ENCODE measurements at places on chromosomes 5 and 9. TPM values are rescaled to one million over a fixed set of nuclear protein-coding genes. Genes with fewer than 3 reads are reported as not detected.
A peak's percentile ranks its signal among the peaks of the same experiment; 100 is the strongest.

DNA sequence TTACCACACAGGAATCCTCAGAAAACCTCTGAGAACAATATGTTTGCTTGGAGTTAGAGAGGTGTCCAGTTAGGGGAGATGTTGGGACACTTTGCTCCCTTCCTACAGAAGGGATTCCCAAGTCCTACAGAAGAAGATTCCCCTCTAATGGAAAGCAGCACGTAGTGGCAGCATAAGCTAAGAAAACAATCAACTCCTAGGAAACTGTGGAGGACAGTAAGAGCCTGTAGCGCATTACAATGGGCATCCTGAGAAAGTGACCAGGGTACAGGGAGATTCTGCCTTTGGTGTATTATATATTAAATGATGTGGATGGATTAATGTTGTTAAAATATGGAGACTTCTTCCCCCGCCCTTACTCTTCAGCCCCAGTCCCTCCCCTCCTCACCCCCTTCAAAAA is 13.9 kb upstream of the RIC1 start:
- no peak for DNase-seq

DNA sequence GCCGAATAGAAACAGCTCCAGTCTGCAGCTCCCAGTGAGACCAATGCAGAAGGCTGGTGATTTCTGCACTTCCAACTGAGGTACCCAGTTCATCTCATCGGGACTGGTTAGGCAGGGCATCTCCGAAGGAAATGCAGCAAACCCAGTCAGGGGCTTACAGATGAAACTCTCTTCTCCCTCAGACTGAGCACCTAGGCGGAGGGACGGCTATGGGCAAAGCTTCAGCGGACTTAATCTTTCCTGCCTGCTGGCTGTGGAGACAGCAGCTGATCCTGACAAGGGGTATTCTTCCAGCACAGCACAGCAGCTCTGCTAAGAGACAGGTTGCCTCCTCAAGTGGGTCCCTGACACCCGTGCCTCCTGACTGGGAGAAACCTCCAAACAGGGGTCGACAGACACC is 330.9 kb downstream of the DNAH5 start:
- no peak for DNase-seq

DNA sequence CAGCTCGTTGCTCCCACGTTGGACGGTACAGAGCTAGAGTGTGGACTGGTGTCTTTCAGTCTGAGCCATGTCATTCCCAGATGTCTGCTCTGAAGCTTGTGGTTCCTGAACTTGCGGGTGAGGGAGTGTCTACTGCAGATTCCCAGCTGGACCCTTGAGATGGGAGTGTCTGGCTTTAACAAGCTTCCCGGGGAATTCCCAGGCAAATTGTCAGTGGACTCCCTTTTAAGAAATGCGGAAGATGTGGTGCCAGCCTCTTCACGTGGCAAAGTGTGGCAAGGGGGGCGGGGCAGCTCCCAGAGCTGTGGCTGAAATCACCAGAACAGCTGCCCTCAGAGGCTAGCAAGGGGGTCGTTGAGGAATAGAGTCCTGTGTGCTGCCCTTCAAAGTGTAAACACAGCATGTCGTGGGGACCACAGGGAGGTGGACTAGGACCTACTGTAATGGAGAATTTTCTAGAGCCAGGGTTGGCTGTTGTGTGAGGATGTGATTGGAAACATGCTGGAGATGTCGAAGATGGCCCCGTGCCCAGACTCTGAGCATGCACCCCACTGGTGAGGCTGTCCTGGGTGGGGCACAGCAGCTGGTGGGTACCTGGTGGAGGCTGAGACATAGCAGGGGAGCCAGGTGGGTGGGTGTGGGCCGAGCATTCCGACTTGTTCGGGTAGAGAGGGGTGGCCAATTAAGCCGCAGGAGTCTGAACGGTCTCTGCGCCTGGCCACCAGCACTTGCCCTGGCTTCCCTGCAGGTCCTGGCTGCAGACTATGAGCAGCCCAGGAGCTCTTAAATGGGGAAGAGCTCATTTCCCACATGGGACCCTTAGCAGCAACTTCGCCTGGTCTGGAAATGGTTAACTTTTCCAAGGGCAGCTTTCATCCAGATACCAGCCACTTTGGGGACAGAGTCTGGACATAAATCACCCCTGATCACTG is 37.4 kb downstream of the PRRX2 start:
- peak; percentile 55 for DNase-seq

The SELENOP gene
- 827 TPM for polyA plus RNA-seq

DNA sequence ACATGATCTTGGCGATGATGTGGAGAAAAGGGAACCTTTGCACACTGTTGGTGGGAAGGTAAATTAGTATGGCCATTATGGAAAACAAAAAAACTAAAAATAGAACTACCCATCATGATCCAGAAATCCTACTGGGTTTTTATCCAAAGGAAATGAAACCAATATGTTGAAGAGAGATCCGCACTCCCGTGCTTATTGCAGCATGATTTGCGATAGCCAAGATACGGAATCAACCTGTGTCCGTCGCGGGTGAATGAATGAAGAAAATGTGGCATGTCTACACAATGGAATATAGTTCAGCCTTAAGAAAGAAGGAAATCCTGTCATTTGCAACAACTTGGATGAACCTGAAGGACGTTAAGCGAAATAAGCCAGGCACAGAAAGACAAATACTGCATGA is 84.5 kb downstream of the TTLL11 start:
- DNase-seq: no peak

GRCh38 chr5:76269932-76270610 is 133.0 kb upstream of the IQGAP2 start:
- DNase-seq: no peak

DNA sequence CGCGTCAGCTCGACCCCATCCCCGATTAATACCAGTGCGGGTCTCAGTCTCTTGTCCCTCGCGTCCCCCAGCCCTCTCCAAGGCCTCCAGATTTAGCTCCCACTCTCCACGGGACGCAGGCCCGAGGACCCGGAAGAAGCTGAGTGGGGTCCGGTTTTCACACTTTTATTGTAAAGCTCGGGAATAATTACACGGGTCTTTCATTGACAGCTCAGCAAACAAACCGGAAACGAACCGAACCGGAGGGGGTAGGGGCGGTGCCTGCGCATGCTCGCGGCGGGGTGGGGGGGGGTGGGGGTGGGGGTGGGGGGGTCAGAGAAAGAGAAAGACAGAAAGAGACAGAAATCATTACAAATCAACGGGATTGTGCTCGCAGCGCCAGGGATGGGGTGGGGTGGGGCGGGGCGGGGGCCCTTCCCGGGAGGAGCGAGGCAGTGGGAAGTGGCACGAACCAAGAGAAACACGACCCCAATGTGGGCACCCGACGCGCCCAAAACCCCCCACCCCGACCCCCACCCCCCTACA is 27.9 kb downstream of the PCDH1 start:
- peak; percentile 58 for DNase-seq

DNA sequence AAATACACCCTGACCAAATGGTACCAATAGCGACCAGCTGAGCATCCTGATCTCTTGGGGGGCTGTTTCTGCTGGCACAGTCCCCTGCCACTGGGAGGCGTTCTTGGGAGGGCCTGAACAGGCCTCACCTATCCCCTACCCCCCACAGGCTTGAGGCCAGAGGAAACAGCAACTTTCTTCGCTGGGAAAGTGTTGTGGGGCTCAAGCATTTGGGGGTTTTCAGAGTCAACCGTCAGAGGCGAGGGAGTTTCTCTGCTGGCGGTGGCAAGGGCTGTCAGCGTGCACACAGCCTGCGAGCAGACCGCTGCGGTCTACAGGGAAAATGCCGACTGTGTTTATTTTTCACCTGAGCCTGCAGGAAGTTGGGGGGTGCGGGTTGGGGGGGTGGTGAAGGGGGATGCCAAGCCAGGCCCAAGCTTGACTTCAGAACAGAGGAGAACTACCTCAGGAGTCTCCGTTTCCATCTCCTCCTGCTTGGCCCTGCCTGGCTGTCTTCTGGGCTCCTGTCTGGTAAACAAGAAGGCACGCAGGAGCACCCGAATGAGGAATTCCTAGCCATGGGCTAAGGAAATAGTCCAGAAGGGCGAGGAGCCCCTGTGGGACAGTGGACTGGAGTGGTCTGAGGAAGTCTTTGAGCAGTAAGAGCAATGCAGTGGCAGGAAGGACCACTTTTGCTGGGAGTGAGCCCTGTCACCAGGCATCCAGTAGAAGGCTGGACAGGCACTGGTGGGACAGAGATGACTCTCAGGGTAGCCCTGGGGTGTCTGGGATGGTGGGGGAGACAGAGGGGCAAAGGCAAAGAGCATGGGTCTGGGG is 18.1 kb downstream of the TCF7 start:
- DNase-seq: no peak

DNA sequence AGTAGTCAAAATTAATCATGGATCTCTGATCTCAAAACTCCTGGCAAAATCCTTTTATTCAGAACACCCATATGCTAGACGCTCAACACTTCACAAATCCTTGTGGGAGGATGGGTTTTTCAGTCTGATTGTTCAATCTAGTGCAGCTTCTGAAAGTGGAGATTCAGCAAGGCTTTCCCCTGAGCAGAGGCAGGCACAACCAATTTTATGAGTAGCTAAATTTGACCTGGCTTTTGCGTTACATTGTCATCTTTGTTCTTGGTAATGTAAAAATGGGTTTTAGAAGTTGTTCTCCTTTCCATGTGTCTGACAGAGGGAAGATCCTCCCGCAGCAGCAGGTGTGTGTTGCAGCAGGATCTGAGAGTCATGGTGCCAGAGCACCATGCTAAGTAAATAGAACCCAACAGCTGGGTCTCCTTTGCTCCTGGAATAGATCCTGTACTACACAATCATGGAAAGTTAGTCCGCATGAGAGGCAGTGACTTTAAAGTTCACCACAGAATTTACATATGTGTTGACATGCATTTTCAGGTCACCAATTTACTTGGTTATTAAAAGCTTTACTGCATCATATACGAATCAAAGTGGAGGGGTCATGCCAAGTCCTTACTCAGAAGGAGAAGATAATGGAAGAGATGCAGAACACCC is 70.1 kb upstream of the MEF2C start:
- no peak for DNase-seq

The IFNE gene
- 0.20 TPM for polyA plus RNA-seq

DNA sequence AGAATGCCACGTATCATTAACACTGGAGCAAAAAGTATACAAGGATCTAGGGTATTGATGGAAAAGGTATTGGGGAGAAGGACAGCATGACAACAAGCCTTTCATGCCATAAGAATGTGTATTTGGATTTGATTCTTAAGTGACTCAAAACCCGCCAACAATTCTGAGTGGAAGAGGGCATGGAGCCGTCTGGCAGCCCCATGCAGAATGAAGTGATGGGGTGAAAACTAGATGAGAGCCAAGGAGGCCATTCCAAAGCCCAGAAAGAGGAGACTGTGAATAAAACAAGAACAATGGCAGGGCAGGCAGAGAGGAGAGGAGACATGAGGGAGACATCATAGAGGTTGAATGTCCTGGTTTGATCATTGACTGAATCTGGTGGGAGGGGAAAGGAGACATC is 272.3 kb upstream of the WWC1 start:
- DNase-seq: no peak

The FBXL7 gene
- 26.8 TPM for polyA plus RNA-seq

- no peak for DNase-seq
These were observed 138.3 kb upstream of the SMIM23 start for GRCh38 chr5:171647043-171647903.

The RNF208 gene
- polyA plus RNA-seq: 10.8 TPM

DNA sequence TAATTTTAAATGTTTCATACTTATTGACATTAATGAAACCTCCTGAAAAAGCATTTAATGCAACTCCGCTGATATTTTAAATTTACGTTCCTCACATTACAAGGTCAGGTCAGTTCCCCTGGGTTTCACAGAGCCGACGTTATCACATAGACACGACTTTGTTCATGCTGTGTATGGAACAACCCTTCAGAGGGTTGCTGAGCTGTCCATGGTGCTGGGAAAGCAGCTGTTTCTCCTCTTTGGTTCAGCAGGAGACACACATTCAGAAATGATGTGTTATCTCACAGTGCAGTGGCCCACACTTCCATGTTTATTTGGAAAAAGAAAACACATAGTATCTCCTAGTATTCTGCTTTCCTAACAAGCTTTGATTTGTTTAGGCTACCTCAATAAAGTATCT is 53.5 kb downstream of the PPP2R2B start:
- DNase-seq: peak; percentile 28

The F12 gene
- polyA plus RNA-seq: 0.24 TPM

The BRINP1 gene
- polyA plus RNA-seq: 0.22 TPM

- no peak for DNase-seq
These were observed 87.6 kb upstream of the ARAP3 start for GRCh38 chr5:141769671-141770070.

DNA sequence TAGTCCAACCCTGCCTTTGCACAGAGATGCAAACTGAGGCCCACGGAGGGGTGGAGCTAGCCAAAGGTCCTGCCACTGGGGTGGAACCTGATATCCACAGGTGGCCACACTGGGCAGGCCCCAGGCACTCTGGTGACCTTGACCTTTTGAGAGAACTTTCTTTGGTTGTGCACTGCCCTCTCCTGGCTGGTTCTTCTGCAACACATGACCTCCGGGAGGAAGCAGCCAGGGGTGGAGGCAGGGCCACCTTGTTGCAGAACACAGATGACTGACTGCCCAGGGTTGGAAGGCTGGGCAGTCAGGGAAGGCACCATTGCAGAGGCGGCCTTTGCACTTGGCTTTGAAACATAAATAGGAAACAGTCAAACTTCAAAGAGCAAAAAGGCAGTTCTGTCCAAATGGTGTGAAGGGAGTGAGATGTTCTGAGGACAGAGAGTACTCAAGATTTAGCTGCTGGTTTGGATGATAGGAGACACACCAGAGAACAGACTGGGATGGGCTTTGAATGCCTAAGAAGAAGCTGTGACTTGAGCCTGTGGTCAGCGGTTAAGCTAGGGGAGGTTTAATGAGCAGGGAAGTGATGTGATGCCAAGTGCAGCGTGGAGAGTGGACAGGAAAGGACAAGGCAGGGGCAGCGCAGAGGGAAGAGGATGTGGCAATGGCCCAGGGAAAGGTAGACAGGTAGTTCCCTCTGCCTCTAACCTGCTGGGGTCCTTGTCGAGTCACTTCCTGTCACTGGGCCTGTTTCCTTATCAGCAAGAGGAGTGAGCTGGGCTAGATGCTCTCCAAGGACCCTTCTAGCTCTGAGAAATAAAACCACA is 6.8 kb upstream of the TCOF1 start:
- DNase-seq: no peak

DNA sequence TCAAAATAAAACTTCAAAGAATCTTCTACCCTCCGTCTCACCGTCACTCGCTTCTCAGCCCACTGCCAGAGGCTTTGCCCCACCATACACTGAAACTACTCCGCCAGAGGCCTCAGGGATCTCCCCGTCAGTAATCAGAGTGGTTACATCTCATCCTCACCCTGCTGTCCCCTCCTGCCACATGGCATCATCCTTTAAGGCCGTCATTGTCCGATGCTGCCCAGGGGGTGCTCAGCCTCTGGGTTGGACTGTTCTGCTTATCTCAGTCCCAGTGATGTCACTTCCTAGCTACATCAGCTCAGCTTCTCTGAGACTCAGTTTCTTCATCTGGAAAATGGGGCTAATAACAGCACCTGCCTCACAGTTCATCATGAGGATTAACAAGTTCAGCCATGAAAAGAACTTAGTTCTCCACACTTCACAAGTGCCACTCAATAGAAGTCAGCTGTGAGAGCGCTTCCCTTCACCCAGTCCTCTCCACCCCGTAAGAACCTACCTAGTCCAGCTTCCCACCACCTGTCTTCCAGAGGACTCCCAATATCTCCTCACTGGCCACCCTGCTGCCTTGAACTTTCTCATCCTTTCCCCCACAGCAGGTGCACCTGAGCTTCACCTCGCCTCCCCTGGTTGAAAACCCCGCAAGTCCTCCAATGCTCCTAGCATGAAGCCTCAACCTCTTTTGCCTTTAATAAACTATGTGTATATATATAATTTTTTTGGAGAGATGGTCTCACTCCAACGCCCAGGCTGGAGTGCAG is 2.8 kb upstream of the IL3 start:
- DNase-seq: no peak

The CBY3 gene
- polyA plus RNA-seq: 0.49 TPM

GRCh38 chr9:114371343-114371944 is 16.3 kb downstream of the AKNA start:
- DNase-seq: no peak

GRCh38 chr9:92234514-92234913 is 59.0 kb downstream of the IARS1 start:
- no peak for DNase-seq

Data from right lung (tissue), 10 donors.